ENCODE measurements at places on chromosomes 12 and 14.

- no peak for DNase-seq
These were observed 7.7 kb upstream of the DCP1B start for GRCh38 chr12:2011643-2012607.

GRCh38 chr12:6383572-6384498 lies at the start of gene LTBR:
Gene LTBR (plus strand): TSS chr12:6384162. CDS start chr12:6384359, 197 bp downstream.
- peak; percentile 61 for DNase-seq

DNA sequence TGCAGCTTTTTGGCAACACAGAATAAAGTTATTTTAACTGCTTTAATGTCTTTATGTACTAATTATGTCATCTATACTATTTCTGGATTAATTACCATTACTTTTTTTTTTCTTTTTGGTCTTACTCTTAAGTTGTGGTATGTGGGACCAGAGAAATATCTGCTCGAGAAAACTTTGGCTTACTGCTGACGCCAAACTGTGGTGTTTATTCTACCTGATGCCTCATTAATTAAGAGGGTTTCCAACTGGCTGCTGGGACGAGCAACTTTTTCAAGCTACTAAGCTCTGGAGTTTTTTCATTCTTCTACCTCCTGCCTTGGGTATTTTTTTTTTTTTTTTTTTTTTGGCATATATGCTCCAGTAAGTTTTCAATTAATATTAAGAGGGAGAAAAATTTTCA lies 1257.5 kb downstream of the FSCB start:
- DNase-seq, result no peak

DNA sequence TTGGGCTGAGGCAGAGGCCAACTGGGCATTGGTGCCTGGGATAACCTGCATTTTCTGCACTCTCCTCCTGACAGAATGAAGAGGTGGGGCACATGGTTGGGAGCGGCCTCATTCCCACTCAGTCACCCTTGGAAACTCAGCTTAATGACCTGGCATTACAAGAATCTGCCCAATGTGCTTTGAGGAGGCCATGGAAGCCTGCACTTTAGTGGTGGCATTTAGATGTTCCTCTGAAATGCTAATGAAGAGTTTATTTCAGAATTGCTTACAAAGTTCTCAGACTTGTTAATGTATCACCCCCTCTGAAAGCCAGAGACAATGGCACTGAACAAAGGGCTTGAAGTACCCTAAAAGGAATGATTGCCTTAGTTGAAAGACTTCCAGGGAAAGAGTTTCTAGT lies 71.4 kb upstream of the PARP11 start:
- DNase-seq, result no peak

DNA sequence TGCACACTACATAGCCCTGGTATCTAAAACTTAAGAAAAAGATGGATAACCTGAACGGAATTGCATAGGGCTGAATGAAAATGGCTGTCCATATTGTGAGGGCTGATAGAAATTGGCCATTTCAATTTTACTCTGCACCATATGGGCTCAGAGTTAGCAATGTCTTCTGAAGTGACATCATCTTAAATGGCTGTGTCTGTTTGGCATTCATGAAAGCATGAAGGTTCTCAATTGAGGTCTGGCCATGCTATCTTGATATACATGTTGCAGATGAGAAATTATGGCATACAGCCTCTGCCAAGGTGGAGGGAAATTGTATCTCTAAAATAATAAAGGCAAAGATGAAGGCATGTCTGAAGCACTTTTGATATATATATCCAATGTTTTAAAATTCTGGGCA lies 226.0 kb upstream of the PDE3A start:
- DNase-seq, result no peak

GRCh38 chr12:127729381-127729780 lies 537.6 kb upstream of the TMEM132C start:
- DNase-seq, result no peak

GRCh38 chr12:2403221-2403976 lies 350.6 kb downstream of the CACNA1C start:
- no peak for DNase-seq

DNA sequence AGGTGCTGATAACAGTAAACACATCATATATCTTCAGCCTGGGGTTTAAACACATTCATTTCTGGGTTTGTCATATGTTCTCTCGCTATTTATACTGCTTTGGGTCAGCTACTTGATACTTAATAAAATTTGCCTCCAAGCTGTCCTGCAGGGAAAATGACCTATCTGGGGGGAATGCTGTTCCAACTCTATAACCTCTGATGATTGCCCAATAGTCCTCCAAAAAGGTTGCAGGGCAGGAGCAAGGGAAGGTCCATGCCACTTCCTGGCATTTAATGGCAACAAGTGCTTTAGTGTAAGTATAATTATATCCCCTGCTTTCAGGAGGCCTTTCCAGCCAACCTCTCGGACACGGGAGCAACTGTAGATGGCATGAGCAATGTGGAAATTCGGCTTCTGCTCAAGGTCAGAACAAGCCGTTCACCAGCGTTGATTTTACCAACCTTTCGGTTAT lies 198.0 kb upstream of the EEA1 start:
- DNase-seq, result no peak

DNA sequence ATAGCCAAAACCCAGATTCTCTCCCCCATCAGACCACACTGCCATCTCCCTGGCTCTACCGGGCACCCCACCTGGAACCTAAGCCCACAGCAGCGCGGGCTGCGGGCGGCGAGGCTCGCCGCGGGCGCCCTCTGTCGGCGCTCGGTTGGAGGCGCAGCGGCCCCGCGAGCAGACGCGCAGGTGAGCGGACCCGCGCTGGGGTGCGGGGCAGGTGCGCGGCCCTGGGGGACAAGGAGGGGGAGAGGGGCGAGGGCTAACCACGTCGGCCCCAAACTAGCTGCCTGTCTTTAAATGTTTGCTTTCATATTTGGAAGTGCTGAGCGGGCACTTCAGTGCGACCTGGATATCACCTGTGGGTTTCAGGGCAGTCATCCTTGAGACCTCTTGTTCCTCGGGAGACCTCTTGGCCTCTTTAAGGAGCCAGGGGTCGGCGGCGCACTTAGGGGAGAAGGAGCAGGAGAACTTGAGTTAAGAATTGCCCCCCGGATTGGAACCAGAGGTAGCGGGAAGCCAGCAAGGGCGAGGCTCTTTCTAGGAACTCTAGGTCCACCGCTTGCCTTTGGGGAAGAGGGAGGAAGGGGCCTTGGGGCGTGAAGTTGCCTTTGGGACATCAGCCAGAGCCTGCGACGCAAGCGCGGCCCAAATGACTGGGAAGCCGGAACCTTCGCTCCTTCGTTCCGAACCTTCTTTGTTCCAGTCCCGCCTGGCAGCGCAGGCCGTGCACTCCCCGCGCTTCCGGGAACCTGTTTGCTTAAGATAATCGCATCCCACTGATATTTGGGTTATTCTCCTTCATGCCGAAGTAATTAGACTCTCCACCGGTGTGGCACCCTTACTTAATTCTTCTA lies 78.7 kb downstream of the NEDD1 start:
- DNase-seq, result peak; percentile 61

DNA sequence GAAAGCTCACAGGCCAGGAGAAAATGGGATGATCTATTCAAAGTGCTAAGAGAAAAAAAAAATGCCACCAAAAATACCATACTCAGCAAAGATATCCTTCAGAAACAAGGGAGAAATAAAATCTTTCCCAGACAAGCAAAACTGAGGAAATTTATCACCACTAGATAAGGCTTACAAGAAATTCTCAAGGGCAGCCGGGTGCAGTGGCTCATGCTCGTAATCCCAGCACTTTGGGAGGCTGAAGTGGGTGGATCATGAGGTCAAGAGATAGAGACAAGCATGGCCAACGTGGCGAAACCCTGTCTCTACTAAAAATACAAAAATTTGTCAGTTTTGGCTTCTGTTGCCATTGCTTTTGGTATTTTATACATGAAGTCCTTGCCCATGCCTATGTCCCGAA lies 48.2 kb downstream of the CRY1 start:
- DNase-seq, result no peak

DNA sequence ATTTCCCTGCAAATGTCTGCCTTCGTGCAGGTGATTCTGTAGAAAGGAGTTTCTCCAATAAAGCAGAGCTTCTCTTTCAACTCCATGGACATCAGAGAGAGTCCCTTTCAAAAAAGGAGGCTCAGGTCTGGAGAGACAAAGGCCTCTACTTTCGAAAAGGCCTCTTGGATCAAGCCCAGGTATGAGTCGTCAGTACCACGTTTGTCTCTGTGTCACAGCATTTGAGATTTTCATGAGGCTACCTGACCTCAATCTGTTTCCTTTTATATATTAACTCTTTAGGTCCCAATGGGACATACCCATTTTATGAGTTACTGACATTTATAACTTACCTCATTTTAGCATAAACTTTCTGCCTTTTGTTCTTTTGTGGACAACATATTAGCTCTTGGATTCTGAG lies 290.8 kb downstream of the RPAP3 start:
- no peak for DNase-seq

- no peak for DNase-seq
These were observed 4.6 kb upstream of the CYP46A1 start for GRCh38 chr14:99679543-99679942.

GRCh38 chr12:87930627-87931026 lies 98.6 kb downstream of the C12orf50 start:
- DNase-seq, result no peak

- DNase-seq, result no peak
These were observed 260.7 kb downstream of the SSPN start for GRCh38 chr12:26455936-26456574.

- DNase-seq, result no peak
These were observed 412 bp downstream of the FGFR1OP2 start for GRCh38 chr12:26938701-26939062.

DNA sequence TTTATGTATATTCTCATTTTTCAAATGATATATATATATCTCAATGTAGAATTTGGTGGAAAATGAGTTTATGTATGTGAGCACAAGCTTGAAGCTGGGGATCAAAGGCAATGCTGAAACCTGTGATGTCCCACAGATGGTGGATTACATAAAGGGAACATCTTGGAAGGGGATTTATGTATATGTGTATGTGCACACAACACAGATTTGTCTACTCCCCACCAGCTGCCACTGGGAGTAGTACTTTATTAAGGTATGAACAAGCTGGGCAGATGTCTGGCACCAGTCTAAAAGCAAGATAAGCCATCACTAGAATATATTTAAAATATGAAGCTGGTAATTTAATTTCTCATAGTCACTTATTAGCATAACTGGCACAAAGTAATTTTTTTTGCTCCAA lies 895.6 kb downstream of the SLC6A15 start:
- no peak for DNase-seq

DNA sequence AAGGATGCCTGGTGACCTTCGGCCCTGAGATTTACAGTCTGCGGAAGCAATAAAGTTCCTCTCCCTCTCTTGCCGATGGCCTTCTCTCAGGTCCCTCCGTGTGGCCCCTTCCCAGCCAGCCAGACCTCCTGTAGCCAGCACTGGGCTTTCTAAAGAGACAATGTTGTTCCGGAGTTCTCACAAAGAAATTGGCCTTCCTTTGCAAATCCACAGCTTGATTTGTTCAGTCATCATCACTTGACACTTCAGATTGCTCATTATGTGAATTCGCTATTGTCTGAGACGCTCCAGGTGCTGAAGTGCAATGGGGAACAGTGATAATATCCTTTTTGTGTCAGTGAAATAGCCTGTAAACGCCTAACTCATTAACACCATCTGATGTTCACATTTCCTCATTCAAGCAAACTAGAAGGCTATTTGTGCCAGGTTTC lies 43.7 kb upstream of the GPHB5 start:
- DNase-seq, result no peak

GRCh38 chr12:10069099-10069498 lies 29.7 kb downstream of the CLEC1A start:
- DNase-seq, result no peak

DNA sequence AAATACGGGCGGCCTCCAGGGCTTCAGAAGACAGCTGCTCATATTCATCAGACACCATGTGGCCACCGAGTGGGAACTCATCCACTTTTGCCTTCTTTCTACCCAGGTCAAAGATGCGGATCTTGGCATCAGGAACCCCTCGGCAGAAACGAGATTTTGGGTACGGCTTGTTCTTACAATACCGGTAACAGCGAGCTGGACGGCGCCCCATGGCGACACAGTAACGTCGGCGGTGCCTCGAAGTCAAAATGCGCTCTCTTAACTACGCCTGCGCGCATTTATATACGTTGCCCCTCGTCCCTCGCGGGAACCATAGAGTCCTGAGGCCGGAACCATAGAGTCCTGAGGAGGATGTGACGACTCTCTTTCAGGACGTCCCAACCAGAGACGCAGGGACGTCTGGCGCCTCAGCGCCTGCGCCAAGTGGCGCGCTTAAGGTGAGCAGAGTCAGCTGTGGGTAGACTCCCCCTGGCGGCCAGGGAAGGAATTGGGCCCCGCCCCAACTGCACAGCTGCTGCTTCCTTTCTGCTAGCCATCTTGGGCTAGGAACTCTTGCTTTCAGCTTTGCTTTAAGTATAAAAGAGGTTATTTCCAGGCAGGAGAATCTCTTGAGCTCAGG lies at the start of gene RPL10L:
TSS of gene RPL10L (minus strand) at position 256 of the 619 bp plus-strand sequence. CDS start at position 211, 45 bp downstream.
- DNase-seq, result no peak

DNA sequence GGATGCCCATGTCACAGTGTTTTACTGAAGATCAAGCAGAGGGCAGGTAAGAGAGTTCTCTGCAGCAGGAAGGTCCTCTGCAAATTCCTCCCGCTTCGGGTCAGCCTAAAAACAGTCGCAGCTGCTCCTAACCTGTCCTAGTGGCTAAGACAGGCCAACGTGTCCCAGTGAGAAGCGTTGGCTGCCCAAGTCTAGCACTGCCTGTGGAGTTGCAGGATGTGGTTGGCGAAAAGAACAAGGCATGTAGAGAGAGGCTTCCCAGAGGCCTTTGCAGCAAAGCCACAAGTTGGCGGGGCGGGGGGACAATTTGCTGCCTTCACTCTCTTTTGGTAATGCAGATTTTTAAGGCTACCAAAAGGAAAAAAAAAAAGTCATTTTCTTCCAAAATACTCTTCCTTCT lies 340.1 kb downstream of the BCL11B start:
- no peak for DNase-seq

DNA sequence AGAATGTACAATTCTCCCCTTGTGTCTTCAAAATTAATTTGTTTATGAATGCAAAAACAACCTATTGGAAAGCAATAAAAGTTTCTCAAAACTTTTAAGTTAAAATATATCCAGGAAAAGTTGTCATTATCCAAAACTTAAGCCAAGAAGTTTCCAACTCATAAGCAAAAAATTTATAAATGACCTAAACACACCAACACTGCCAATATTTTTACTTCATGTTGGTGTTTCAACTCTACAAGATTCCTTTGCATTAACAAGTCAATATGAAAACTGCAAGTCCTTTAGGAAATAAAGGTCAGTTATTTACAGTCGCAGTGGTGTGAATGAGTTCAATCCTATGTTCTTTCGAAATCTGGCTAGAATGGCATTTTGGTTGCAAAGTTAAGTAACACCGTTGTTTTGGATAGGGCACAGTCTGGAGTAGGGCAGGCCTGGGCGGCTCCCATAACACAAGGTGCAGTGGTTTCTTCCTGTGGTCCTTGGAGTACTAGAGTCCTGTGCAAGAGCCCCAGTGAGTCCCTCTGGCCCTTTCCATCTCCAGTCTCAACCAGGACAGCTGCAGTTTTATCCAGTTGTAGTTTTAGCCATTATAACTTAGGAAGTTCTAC lies 151.4 kb downstream of the MED13L start:
- no peak for DNase-seq

GRCh38 chr14:102822311-102822863 lies 45.1 kb downstream of the TRAF3 start:
- DNase-seq, result no peak
